Activated CD4-positive, alpha-beta T cell treated with anti-CD3 and anti-CD28 coated beads, Interleukin-2, amount 10 ng/mL, durations not matched to agents 24 days and 14 days (primary cell): ENCODE measurements at places on chromosomes 13 and 19.

DNA sequence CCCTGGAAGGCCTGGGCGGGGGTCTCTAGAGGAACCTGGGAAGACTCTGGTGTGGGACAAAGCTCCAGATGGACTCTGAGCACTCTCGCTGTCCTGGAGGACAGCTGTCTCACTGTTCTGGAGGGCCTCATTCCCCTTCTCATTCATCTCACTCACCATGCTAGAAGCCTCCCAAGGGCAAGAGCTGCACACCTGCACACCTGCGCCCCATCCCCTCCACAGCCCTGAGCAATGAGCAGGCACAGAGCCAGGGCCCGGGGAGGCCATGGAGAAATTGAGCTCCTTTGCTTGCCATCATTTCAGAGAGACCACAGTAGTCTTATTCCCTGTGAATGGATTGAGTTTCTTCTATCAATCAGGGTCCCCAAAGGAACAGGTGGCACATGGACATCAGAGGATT, 1168.5 kb downstream of the UQCRFS1 start:
- no peak for DNase-seq

DNA sequence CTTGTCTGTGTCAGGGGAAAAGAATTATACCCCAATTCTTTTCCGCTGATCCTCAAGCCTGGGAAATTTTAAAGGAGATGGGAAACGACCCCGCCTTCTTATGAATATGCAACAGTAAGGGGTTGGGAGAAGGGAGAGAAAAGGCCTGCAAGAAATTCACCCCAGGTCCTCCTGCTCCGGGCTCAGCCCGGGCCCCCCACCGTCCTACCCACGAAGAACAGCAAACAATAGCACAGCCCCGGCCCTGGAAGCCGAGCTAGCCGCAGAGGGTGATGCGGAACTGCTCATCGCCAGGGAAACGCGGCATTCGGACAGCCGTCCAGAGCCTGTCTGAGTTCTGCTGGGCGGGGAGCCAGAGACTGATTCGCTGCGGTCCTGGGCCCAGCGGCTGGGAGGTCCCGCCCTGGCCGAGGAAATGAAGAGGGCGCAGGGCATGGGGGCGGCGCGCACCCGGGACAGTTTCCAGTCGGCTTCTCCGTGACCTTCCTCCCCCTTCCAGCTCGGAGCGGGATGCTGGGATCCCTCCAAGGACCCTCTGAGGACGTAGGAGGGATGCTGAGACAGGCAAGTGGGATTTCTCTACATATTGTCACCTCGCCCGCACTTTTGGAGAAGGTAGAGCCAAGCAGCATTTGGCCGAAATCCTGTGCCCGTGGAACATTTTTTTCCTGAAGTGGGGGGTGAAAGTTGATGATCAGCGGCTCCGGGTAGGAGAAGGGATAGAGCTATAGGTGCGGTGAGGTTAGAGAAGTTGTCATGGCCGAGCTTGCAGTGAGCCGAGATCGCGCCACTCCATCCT, 82.3 kb upstream of the C1QTNF9B start:
- DNase-seq = peak; percentile 85

- DNase-seq = no peak
Measured at GRCh38 chr13:76928456-76928855, 19.9 kb upstream of the ACOD1 start.

DNA sequence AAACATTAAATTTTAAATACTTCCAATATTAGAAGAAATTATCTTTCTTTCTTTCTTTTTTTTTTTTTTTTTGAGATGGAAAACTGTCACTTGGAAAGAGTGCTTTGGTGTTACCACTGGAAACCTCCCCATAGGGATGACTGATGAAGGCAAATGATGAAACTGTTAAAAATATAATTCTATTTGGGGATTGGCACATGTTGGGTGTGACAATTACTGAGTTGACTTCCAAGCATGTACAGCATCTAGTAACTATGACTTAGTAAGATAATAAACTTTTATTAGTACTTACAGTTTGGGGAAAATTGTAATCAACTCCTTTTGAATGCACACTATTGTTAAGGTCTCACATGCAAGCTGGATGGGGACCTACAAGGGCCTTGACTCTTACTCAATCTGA, 592.5 kb downstream of the KCTD12 start:
- DNase-seq = no peak

GRCh38 chr13:36096461-36097416, 34.4 kb downstream of the DCLK1 start:
- no peak for DNase-seq

GRCh38 chr13:113970810-113971470, 2.9 kb downstream of the C13orf46 start:
- no peak for DNase-seq

GRCh38 chr19:45468159-45468651, 409 bp downstream of the FOSB start:
- DNase-seq = peak; percentile 90

DNA sequence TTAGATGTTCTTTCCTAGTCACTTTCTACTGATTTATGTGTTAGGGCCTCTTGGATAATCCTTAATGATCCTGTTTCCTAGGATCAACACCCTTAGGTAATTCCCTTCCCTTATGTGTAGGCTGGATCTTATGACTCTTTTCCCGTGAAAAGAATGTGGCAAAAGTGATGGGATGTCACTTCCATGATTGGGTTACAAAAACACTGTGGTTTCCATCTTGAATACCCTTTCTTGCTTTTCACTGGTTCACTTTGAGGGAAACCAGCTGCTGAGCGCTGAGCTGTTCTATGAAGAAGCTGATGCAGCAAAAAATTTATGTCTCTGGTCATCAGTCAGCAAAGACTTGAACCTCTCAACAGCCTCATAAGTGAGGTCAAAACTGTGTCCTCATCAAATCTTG, 609.4 kb downstream of the OLFM4 start:
- no peak for DNase-seq

- DNase-seq = no peak
Measured at GRCh38 chr19:46731584-46731983, 14.3 kb upstream of the FKRP start.

- no peak for DNase-seq
Measured at GRCh38 chr13:89577301-89577700, 1770.2 kb upstream of the MIR17HG start.

GRCh38 chr19:9981406-9982260, 28.7 kb downstream of the COL5A3 start:
- no peak for DNase-seq

DNA sequence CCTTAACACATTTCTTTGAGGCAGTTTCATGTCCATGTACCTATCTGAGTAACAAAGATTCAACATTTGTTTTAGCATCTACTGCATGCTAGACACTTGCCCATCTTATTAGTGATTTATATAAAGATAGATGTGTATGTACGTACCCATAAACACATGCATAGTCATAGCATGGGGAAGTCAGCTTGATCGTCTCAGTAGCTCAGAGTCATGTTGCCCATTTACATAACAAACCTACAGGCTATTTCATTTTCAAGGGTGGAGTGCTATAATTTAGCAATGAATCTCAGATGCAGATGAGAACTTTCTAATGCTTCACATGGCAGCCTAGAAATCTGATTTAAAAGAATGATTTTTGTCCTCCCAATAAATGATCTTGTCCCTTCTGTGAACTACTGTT, 23.5 kb downstream of the FLT1 start:
- no peak for DNase-seq

GRCh38 chr13:22883956-22884355, 296.8 kb upstream of the SGCG start:
- DNase-seq = no peak

DNA sequence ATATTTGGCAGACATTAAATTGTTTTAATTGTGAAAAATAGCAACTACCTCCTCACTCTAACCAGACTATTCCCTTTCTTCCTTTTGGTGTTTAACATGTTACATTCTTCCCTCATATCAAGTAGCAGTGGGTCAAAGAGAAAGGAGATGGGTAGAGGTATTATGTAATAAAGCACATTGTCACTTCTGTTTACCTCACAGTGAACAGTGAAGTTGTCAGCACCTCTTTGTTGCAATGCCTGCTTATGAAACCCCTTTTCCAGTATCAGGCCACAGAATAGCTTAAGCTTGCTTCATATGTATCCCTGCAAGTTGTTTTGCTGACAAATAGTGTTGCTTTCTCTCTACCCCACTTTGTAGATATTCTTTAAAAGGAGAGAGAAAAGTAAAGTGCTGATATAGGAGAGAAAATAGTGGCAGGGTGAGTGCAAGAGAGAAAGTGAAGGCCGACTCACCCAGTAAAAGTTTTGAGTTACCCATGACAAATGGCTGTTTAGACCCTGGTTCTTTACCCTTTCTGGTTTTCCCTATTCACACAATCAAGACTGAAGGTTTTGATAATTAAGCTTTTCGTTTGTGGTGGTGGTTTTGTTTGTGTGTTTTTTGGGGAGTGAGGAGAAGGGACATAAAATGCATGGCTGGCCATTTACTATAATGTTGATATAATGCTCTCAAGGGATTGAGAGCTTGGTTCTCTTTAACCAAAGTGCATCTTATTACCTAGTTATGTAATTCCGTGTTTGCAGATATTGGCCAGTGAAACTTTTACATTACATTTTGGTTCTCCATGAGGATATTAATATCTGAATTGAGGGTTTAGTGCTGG, 3.7 kb downstream of the ITM2B start:
- DNase-seq = no peak

DNA sequence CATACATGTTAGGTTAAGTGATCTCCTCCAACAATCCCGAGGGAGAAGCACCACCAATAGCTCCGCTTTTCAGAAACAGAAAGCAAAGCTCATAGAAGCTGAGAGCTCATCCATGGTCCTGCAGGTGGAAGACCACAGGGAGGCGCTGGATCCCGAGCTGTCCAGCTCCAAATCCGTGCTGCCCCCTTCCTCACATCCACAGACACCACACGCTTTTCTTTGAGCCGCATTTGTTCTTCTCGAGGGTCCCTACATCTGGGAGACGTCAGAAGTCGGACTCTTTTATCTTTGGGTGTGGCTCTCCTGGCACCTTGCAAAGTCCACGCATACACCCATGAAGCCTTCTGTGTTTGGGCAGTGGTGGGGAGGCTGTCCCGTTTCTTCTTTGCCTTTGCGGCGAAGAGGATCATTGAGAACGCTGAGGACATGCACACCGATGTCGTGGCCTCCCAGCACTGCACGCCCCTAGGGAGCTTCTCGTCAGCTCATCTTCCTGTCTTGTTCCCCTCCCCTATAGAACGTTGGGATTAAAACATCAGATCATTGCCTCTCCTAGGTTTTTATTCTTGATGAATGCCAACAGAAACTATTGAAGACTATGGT, 184.8 kb downstream of the TEX29 start:
- DNase-seq = no peak

DNA sequence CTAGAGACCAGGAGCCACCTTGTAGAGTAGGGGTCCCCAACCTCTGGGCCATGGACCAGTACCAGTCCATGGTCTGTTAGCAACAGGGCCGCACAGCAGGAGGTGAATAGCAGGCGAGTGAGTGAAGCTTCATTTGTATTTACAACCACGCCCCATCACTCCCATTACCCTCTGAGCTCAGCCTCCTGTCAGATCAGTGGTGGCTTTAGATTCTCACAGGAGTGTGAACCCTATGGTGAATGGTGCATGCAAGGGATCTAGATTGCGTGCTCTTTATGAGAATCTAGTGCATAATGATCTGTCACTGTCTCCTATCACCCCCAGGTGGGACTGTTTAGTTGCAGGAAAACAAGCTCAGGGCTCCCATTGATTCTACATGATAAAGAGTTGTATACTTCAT, 303.6 kb downstream of the KCNRG start:
- DNase-seq = no peak

GRCh38 chr19:39839678-39840327, 5.8 kb upstream of the DYRK1B start:
- no peak for DNase-seq

- DNase-seq = no peak
Measured at GRCh38 chr13:94513026-94513425, 33.5 kb upstream of the DCT start.

- DNase-seq = peak; percentile 47
Measured at GRCh38 chr19:20660473-20661140, 764 bp downstream of the ZNF626 start.

GRCh38 chr13:39682788-39683187, 27.3 kb downstream of the COG6 start:
- DNase-seq = no peak

DNA sequence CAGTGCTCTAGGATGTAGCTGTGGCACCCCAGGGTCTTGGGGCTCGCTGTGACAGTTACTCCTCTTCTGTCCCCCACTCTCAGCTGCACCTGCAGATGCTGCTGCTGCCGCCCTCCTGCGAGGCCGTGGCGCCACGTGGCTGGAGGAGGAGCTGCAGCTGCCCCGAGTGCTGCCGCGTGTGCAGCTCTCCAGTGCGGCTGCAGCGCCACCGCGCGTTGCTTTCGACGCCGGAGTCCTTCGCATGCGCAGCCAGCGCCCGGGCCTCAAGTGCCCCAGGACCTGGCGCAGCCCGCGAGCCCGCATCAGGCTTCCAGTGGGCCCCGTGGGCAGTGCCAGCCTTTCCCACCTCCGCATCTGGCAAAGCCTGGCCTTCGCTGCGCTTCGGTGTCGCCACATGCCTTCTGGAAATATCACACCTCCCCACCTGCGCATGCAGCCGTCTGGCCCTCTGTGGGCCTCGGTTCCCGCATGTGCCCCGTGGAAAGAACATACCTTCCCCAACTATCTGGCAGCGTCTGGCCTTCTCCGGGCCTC, 692 bp upstream of the ZNF580 start:
- peak; percentile 90 for DNase-seq

DNA sequence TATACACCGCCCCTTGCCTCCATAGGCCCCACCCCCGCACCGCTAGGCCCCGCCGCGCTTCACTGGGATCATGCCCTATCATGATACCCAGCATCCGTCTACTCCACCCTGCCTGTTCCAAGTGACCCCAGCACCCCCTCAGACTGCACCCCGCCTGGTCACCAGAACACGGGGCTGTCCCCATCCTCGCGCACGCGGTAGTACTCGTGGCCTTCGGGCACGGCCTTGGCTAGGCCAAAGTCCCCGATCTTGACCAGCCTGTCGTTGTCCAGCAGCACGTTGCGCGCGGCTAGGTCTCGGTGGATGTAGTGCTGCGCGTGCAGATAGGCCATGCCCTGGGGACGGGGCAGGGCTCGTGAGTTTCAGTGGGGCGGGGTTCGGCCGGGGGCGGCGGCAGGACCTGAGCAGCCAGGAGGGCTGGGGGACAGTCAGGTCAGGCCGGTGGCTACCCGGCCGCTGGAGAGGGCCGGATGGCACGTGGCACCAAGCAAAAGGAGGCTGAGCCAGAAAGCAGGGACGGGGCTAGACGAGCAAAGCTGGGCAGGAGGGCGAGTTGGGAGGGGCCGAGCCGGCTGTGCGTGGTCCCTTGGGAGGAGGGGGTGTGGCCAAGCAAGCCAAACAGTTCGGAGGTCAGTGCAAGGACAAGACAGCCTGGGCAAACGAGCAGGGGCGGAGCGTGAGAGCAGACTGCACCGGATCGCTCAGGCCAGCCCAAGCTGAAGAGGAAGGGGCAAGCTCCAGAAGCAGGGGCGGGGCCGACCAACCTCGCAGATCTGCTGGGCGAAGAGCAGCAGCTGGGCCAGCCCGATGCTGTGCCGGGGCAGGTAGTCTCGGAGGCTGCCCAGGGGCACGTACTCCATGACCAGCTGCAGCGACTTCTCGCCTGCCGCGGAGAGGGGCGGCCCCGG, 13.6 kb upstream of the ICAM3 start:
- DNase-seq = no peak

GRCh38 chr19:28303502-28303901, 909.4 kb downstream of the UQCRFS1 start:
- DNase-seq = no peak
